Foreskin keratinocyte (primary cell): ENCODE measurements at places on chromosomes 1 and 21.
A peak's percentile ranks its signal among the peaks of the same experiment; 100 is the strongest.

DNA sequence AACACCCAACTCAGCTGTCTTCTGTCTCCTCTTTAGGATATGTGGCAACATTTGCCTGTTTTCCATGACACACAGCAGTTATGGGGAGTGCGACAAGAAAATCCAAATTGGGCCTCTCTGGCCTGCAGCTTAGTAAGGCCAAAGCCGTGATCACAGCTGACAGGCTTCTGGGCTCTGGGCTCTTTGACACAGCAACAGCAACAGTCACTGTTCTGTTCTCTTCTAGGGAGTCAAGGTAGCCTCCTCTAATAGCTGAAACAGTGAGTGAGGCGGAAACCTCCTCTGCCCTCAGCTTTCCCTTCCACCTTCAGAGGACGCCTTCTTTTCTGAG is 19.0 kb downstream of the CLCA1 start:
- no peak for DNase-seq

- DNase-seq, result no peak
Observed at GRCh38 chr1:184492536-184492935, 105.7 kb downstream of the C1orf21 start.

DNA sequence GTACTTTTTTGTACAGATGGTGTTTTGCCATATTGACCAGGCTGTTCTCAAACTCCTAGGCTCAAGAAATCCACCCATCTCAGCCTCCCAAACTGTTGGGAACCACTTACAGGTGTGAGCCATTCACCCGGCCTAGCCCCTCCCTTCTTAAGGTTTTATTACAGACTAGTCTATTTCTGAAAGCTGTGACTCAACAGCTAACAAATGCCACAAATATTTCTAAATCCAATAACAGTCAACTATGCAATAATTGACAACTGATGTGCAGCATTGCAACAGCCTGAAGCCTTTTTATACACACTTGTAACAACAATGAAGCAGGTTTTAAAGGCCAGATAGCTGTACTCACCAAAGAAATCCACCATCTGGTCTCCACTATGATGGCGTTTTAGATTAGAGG is 51.4 kb downstream of the GRIK1 start:
- DNase-seq, result peak; percentile 82

- DNase-seq, result no peak
Observed at GRCh38 chr1:234715252-234716014, 105.5 kb upstream of the IRF2BP2 start.

DNA sequence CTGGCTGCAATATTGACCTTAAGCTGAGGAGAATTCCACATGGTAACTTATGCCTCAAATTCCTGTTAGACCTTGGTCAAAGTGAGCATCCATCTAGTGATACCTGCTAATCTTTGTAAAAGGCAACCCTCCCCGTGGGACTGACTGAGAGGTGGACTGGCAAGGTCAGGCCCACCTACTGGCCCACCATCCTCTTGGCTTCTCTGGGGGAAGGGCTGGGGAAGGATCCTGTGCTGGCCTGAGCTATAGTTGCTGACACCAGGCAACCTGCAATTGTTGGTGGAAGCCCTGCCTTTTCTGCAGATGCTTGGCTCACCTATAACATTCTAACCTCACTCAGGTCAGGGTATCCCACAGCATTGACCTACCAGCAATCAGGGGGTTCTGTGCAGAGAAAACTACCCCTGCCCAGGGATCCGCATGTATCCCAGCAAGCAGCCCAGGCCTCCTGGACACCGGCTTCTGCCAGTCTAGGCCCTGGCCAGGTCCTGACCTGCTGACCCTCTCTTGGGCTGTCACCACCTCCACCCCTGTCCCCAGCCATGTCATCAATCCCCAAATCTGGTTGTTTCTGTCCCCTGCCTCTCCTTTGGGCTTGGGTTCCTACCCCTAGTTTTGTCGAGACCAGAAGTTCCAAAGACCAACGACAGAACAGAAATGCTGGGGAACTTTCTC is 108.1 kb upstream of the EDN2 start:
- DNase-seq, result no peak

DNA sequence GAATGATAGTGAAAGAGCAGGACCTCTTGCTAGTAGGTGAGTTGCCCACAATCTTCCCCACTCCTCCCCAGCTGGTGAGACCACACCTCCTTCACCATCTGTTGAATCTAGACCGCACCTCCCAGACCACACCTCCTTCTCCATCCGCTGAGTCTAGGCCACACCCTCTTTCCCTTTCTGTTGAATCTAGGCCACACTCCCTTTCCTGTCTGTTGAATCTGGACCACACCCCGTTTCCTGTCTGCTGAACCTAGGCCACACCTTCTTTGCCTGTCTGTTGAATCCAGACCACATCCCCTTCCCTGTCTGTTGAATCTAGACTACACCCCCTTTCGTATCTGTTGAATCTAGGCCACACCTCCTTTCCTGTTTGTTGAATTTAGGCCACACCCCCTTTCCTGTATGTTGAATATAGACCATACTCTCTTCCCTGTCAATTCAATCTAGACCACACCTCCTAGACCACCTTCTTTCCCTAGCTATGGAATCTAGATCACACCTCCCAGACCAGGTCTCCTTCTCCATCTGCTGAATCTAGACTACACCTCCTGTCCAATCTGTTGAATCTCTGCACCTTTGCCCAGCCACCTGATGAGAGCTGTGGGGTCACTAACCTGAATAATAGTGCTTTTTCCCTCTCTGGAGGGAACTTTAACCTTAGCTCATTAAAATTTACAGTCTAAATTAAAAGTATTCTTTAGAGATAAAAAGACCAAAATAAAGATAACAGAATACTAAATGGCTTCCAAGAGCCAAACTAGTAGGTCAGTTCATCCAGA is 116.3 kb downstream of the DAB1 start:
- DNase-seq, result peak; percentile 5

- DNase-seq, result no peak
Observed at GRCh38 chr1:33893147-33893830, 29.4 kb downstream of the HMGB4 start.

DNA sequence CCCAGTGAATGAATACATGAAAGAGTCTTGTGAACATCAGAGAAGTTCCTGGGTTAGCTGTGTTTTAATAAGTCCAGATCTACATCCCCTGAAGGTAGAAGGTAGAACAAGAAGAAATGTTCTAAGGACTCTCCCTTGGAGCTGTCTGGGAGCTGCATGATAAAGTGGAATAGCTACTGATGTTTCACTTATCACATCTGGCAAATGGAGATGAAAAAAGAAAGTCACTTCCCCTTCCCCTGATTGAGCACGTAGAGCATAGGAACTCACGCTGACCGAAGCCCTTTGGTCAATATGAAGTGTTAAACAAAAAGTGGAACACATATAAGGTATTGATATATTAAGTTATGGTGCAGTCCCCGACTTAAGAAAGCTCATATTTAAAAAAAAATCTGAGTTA is 53.2 kb upstream of the PARP1 start:
- no peak for DNase-seq

- no peak for DNase-seq
Observed at GRCh38 chr1:54645806-54646676, 4.5 kb downstream of the MROH7 start.

DNA sequence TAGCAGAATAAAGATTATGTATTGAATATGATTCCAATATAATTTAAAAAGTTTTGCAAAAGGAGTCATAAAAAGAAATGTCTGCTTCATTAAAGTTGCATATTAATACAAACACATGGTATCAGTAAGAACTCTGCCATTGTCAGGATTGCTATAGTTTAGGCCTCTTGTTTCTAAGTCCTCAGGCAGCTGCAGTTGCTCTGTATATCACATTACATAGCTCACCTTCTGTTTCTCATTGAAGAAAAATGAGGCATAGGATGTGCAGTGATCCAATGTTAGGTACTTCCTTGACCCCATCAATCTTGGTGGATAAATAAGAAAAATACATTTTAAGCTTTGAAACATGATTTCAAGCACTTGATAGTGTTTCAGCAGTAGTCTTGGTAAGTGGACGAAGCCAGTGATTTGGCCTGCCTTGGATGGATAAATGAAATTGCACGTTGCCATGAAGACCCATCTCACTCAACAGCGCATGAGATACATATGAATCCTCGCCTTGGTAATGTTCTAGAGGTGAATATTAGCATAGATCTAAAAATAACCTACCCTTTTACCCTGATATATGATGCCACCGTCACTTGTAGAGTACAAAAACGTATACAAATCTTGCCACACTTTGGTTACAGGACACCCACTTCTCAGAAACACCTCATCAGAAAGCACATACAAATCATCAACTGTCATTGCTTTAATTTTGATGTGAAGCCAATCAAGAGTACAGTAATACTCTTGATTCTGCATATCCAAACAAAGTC is 25.3 kb downstream of the ZFYVE9 start:
- no peak for DNase-seq

GRCh38 chr1:52098139-52098871 is 42.2 kb downstream of the BTF3L4 start:
- no peak for DNase-seq

- no peak for DNase-seq
Observed at GRCh38 chr1:89739844-89740216, 81.0 kb upstream of the LRRC8D start.

DNA sequence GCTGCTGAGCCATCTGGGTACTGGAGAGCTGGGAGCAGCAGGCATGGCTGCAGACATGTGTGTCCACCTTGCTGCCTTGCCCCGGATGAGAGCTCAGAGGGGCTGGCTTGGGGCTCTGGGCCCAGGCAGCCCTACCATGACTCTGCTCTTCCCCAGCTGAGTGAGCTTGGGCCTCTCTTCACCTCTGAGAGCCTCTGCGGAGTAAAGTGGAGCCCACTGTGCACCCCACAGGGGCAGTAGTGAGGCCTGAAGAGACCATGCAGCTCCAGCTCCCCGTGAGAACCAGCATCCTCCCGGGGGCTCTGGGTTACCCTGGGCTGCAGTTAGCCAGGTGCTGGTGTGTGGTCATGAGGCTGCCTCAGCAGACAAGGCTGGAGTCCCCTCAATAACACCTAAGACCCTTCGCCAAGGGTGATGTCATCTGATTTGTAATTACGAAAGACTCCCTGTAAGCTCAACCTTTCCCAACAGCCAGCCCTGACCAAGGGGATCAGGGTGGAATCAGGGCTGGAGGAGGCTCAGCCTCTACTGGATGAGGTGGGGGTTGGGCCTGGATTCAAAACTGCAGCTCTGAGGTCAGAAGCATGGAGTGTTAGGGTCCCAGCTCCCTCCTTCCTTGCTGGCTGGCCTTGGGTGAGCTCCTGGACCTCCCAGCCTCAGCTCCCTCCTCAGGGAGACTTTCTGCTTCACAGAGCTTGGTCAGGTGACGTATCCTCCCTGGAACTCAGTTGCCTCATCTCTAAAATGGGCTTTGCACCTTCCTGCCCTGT is 308.0 kb downstream of the MATN1 start:
- no peak for DNase-seq

- DNase-seq, result no peak
Observed at GRCh38 chr1:244313346-244313745, 138.4 kb downstream of the ADSS2 start.

- DNase-seq, result no peak
Observed at GRCh38 chr1:66562561-66562960, 28.6 kb downstream of the SGIP1 start.

- DNase-seq, result no peak
Observed at GRCh38 chr1:228416217-228416933, at the start of gene TRIM17. TSS of gene TRIM17 (minus strand) at chr1:228416861. CDS start at chr1:228415072, 1,789 bp downstream.

GRCh38 chr1:183879494-183879893 is 74.6 kb downstream of the RGL1 start:
- DNase-seq, result no peak

DNA sequence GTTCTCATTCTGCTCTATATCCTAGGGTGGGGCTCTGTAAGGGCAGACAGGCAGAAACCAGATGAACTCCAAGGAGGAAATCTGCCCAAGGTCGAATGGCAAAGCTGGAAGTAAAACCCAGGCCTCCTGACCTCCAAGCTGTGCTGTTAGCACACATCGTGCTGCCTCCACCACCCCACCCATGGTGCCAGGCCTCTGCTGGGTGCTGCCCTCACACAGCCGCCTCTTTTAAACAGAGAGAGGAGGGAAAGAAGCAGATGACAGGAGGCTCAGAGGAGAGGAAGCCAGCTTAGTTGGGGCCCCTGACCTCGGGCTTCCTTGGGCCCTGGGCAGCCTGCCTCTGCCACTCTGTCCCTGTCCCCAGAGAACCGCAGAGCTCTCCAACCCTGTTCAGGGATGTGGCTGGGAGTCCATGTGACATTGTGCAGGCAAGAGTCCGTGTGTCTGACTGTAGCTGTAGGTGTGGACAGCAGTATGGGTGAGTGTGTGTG is 1.1 kb downstream of the SYNC start:
- no peak for DNase-seq

GRCh38 chr1:18536915-18537314 is 56.2 kb downstream of the KLHDC7A start:
- no peak for DNase-seq

- DNase-seq, result no peak
Observed at GRCh38 chr1:160795951-160796383, at the start of gene LY9. TSS of gene LY9 (plus strand) at chr1:160796174. CDS start at chr1:160796188, 14 bp downstream.

DNA sequence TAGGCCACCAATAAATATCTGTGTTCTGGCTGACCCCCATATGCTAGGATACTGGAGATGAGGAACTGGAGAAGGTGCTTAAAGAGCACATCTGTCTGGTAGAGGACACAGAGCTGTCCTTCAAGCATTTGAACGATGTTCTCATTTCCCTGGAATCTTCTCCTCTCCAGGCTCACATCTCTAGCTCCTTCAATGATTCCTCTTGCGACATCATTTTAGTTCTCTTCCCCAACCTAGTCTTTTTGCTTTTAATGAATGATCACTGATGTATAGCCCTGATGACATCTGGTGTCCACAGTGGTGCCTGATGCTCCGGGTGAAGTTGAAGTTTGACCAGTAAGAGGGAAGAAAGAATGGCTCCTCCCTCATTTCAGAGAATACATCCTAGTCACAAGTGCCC is 80.8 kb upstream of the UBE2U start:
- DNase-seq, result no peak

DNA sequence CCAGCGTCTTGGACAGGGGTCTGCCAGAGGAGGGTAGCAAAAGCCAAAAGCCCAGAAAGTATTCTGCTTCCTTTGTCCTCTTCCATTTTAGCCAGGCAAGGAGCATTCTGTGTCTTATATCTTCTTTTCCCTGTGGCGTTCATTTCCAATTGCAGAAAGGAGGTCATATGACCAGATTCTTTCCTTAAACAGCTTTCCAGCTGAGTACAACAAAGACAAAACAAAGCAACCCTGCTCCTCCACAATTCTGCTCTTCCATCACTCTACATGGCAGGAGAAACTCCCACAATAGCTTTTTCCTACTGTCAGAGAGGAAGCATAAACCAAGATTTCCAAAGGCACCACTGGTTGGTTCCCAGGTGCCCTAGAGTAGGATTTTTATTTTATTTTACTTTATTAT is 19.7 kb downstream of the ENSA start:
- no peak for DNase-seq

DNA sequence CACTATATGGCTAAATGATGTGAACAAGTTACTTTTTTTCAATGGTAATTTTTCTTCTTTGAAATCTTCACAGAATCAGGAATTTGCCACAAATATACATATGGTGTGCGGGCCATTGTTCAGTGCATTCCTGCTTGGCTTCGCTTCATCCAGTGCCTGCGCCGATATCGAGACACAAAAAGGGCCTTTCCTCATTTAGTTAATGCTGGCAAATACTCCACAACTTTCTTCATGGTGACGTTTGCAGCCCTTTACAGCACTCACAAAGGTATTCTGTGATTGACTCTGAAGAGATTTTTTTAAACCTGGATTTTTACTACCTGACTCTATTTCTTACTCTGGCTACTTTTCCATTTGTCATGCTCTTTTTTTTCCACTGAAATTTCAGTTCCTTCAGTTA is 76.2 kb upstream of the KIAA1614 start:
- DNase-seq, result no peak
